ENCODE measurements at places on chromosomes 4 and X.

GRCh38 chr4:180557348-180557747 lies 1685.9 kb upstream of the TENM3 start:
- no peak for DNase-seq

- no peak for DNase-seq
Observed at GRCh38 chr4:26406346-26406975, 83.8 kb downstream of the CCKAR start.

GRCh38 chrX:45745479-45745878 lies 544.8 kb upstream of the DIPK2B start:
- DNase-seq, result no peak

GRCh38 chrX:71098302-71098701 lies 2.7 kb downstream of the FOXO4 start:
- DNase-seq, result peak; percentile 35

- DNase-seq, result no peak
Observed at GRCh38 chr4:2394528-2394927, 23.9 kb downstream of the ZFYVE28 start.

DNA sequence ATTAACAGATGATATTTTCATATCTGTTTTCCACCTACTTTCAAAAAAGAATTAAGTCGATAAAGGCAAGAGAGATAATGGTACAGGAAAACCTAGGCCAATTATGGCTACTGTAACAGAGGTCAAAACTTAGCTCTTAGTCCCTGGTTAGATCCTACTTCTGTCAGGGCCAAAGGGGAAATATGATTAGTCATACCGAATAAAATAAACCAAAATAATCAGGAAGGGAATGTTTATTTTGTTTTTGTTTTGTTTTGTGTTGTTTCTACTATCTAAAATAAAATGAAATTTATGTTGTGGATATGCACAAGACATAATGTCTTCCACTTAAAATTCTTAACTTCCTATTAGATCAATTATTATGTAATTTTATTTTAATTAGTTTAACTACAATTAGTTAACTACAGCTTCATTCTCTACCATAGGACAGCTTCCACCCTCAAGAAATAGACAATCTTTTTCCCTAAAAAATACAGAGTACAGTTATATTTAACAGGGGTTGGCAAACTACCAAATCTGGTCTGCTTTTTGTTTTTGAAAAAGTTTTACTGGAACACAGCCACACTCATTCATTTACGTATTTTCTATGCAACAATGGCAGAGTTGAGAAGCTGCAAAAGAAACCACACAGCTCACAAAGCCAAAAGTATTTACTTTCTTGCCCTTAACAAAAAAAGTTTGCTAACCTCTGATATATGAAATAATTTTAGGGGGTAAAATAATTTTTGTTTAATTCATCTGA lies 25.4 kb downstream of the TMEM47 start:
- no peak for DNase-seq

DNA sequence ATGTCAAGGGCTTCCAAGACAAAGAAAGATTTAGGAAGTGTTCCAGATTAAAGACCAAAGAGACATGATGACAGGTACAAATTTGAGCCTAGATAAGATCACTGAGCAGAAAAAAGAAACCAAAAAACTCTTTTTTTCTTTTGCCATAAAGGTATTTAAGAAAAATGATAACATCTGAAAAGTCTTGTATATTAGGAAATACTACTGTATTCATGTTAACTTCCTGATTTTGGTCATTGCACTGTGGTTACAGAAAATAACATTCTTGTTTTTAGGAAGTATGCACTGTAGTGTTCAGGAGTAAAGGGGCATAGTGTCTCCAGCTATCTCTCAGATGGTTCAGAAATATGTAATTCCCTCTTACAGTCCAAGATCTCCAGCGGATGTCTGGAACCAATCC lies 37.1 kb downstream of the RWDD4 start:
- DNase-seq, result no peak

GRCh38 chr4:48483777-48484493 lies 792 bp downstream of the SLC10A4 start:
- DNase-seq, result no peak

DNA sequence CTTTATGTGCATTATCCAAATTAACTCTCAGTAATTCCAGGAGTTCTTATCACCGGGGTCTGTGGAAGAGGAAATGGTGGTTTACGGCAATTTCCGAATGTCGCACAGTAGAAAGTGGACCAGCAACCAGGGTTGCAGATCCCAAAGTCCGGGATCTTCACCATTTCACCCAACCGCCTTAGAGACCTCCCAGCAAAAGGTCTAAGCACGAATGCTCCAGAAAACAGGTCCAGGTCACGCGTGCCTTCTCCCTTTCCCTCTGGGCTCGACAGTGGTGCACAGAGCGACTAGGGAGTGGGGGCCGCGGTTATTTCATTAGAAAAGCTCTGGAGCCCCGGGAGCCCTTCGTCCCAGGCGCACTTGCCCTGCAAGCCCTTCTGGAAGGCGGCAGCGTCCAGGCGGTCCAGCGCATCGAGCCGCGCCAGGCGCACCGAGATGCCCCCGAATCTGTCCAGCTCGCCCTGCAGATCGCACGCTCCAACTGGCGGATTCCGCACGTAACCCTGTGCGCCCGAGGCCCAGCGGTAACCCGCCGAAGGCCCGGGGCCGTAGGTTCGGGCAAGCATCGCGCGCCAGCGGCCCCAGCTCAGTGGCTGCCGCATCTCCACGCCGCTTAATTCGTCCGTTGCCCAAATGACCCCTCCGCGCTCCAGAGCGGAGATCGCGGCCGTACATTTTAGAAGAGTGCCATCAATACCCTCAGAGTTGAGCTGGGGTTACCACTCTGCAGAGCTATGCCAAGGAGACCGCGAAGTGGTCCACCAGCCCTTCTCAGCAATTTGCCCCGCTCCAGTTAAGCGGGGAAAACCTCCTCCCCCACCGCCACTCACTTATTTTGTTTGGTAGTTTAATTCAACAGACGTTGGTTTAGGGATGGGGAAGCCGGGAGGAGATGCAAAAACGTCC lies at the start of gene NUDT6:
NUDT6 (minus strand) TSS at position 627 of the 906 bp plus-strand sequence; CDS start at position 602, 25 bp downstream.
- DNase-seq, result peak; percentile 31

DNA sequence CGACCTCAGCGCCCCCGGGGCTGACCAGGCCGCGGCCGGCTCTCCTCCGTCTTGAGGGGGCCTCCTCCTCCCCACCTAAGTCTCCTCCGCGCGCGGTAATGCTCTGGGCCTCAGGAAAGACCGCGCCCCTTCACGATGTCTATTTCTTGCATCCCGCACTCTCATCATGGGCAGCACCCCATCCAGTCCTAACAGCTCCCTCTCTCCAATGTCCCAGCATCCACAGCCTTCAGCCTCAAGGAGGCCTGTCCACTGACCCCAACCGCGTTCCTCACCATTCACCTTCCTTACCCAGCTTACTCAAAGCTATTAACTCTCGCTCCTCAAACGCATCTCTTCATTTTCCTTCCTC lies 77.5 kb downstream of the MAGED4 start:
- no peak for DNase-seq

- no peak for DNase-seq
Observed at GRCh38 chrX:17990532-17990931, 129.4 kb upstream of the RAI2 start.

- no peak for DNase-seq
Observed at GRCh38 chr4:54268151-54268550, 39.1 kb downstream of the PDGFRA start.

- DNase-seq, result no peak
Observed at GRCh38 chrX:69457756-69458155, 46.4 kb upstream of the NALF2 start.

- DNase-seq, result no peak
Observed at GRCh38 chr4:140688711-140689598, 67.2 kb downstream of the TBC1D9 start.

GRCh38 chr4:186642998-186643397 lies 80.7 kb downstream of the FAT1 start:
- DNase-seq, result no peak

GRCh38 chr4:125316401-125316790 lies 1.6 kb downstream of the FAT4 start:
- peak; percentile 8 for DNase-seq

DNA sequence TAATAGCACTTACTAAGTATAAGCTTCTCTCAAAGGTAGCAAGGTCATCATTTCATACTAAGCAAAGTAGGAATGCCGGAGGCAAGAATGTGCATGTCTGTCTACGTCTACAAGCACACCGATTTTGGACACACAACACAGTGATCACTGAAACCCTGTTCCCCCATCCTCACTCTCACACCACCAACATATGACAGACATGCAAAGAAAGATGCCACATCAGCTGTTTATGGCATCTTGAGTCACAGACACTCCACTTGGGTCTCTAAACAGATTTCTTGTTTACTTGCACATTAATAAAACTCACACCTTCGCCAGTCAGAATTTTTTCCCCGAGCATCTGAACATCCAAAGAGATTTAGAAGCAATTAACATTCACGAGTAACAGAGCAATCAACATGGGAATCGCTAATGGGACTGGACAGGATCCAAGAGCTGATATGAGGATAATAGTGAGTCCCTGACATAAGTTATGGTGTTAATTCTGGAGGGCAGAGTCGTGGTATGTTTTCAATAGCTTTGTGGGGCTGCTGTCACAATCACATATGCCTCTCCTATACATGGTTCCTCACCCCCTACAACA lies 324.1 kb downstream of the DHX15 start:
- no peak for DNase-seq

DNA sequence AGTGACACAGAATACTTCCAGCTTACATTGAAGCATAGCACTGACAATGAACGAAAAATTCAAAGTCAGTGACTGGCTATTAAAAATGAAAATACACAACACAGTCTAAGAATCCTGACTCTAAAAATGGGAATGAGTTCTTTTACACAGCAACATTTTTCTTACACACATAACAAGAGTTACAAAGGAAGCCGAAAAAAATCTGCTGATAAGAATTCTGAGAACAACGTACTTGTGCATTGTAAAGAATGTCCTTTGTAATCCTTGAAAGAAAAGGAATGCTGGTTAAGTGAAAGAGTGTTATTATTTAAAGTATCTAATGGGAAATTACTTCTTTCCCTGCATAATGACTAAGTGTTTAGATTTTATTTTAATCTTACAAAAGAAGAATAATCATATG lies 199.4 kb downstream of the PRDM5 start:
- no peak for DNase-seq

DNA sequence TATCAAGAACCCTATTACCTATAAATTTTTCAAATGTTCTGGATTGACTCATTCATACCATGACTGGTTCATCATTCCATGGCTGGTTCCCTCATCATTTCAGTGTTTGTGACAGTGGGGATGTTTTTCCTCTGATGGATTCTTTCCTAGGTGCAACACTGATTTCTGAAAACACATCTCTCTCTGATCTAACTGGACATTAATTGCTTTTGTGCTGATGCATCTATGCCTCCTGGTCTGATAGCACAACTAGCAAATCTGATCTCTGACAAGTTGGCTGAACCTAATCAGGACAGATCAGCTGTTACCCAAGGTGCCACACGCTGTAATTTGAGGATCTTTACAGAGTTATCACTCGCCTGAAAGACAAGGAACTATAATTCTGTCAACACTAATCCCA lies 140.2 kb downstream of the LDB2 start:
- no peak for DNase-seq

DNA sequence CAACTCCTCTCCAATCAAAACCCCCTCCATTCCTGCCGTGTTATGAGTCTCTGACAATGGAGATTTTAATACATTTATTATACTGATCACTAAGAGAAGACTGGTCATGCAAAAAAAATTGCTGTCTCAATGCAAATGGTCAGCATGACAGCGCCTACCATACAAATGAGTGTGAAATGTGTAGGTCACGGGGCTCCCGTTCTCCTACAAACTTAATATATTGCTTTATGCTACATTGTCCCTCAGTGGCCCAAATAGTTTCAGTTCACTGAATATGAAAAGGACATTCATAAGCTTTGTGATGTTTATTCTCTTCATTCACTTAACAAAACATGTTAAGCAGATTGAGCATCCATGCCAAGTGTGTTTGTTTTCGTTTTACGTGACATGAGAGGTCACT lies 116.1 kb downstream of the SPANXN3 start:
- DNase-seq, result no peak

GRCh38 chr4:174066611-174067205 lies 216.8 kb downstream of the FBXO8 start:
- DNase-seq, result no peak

DNA sequence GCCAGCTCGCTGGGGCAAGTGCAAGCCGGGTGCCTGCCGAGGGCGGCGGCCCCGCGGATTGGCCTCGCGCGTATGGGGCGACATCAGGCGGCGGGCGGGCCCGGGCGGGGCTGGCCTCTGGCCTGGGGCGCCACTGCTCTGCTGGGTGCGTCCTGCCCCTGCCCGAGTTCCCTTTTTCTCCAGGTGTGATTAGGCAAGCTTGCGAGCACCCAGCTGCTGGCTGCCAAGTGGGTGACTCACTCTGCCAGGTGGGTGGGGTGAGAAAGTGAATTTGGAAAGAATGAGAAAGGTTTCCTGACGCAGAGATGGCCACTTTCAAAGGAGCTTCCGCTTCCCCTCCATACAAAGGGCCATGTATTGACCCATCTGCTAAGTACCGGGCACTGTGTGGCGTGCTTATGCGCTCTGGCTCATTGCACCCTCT lies 32.5 kb downstream of the FGFBP1 start:
- DNase-seq, result peak; percentile 34

GRCh38 chrX:111470681-111471403 lies 40.6 kb upstream of the SERTM2 start:
- DNase-seq, result no peak

GRCh38 chr4:38181286-38181685 lies 221.1 kb downstream of the PTTG2 start:
- DNase-seq, result no peak

- no peak for DNase-seq
Observed at GRCh38 chrX:20217271-20217670, 49.4 kb downstream of the RPS6KA3 start.

DNA sequence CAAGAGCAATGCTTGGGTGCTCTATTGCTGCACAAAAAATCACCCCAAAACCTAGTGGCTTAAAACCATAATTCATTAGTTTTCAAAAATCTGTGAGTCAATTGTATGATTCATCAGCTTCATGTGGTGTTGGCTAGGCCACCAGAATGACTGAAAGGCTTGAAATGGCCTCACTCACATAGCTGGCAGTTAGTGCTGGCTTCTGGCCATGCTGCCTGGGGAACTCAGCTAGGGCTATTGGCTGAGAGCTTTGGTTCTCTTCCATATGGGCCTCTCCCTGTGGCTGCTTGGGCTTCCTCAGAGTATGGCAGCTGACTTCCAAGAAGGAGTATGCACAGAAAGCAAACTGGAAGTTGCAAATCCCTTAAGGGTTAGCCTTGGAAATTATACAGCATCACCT lies 3.1 kb upstream of the MTMR1 start:
- DNase-seq, result no peak

- DNase-seq, result no peak
Observed at GRCh38 chrX:63436865-63437264, 85.7 kb upstream of the SPIN4 start.

GRCh38 chr4:80180743-80181142 lies 16.6 kb upstream of the PRDM8 start:
- DNase-seq, result no peak

- no peak for DNase-seq
Observed at GRCh38 chr4:159185591-159186023, 82.7 kb downstream of the RAPGEF2 start.

DNA sequence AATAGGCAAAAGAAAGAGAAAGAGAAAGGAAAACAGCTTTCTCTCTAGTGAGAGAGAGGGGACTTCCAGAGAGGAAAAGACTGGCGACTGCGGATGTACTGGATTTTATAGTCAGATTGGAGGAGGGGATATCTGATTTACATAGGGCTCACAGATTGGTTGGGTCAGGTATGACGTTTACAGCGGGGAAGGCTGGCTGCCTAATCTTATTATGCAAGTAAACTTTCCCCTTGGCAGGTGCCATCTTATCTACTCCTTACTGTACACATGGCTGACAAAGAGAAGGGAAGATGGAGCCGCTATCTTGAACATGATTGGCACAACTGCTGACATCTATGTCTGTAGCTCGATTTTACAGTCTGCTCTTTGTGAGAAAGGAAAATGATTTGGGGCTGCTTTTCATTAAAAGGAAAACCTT lies 25.4 kb downstream of the RBPJ start:
- DNase-seq, result no peak
